A549 treated with CpdA at 1 μM for 4 hours (cell line): ENCODE measurements at places on chromosomes 13 and 19. TPM values are rescaled to one million over a fixed set of nuclear protein-coding genes. Genes with fewer than 3 reads are reported as not detected.

PLVAP gene
- total RNA-seq, result not detected in 5 replicates

ZNF90 gene
- total RNA-seq, result not detected in 5 replicates

IPO5 gene
- 74.2 to 111 TPM (median 89.4 TPM) in 5 replicates for total RNA-seq

KLK3 gene
- total RNA-seq, result not detected in 5 replicates

REEP6 gene
- 3.0 to 5.5 TPM (median 5.3 TPM) in 5 replicates for total RNA-seq

APOC1 gene
- 110 to 130 TPM (median 116 TPM) in 5 replicates for total RNA-seq

FXYD3 gene
- 0.26 to 0.31 TPM in 2 of 5 replicates, not detected in the others for total RNA-seq

CRB3 gene
- total RNA-seq, result 4.1 to 5.0 TPM (median 4.5 TPM) in 5 replicates

CCDC106 gene
- total RNA-seq, result 12.2 to 19.1 TPM (median 18.1 TPM) in 5 replicates

RNF113B gene
- not detected in 5 replicates for total RNA-seq

ZNF470 gene
- total RNA-seq, result 1.4 to 1.8 TPM (median 1.6 TPM) in 5 replicates

LCP1 gene
- 0.09 to 0.30 TPM (median 0.21 TPM) in 5 replicates for total RNA-seq

ARMC6 gene
- total RNA-seq, result 21.3 to 31.7 TPM (median 31.1 TPM) in 5 replicates

LINGO3 gene
- 0.03 TPM in 1 of 5 replicates, not detected in the others for total RNA-seq

MAP3K10 gene
- total RNA-seq, result 15.2 to 20.0 TPM (median 18.3 TPM) in 5 replicates

ZNF177 gene
- 0.36 to 1.1 TPM (median 0.92 TPM) in 5 replicates for total RNA-seq

CEACAM21 gene
- not detected in 5 replicates for total RNA-seq

TPTE2 gene
- not detected in 5 replicates for total RNA-seq

HAUS8 gene
- total RNA-seq, result 13.3 to 16.4 TPM (median 15.0 TPM) in 5 replicates

SLAIN1 gene
- 0.45 to 0.90 TPM (median 0.64 TPM) in 5 replicates for total RNA-seq

FBXW9 gene
- 9.4 to 13.1 TPM (median 11.1 TPM) in 5 replicates for total RNA-seq

ZNF439 gene
- not detected in 5 replicates for total RNA-seq

PARP4 gene
- 32.1 to 42.9 TPM (median 37.1 TPM) in 5 replicates for total RNA-seq

ARGLU1 gene
- 31.0 to 42.3 TPM (median 31.5 TPM) in 5 replicates for total RNA-seq

CD22 gene
- 0.59 to 1.4 TPM (median 0.90 TPM) in 5 replicates for total RNA-seq

MYO16 gene
- 0.02 to 0.13 TPM (median 0.08 TPM) in 5 replicates for total RNA-seq

SPPL2B gene
- 16.3 to 26.0 TPM (median 17.3 TPM) in 5 replicates for total RNA-seq

ZNF681 gene
- total RNA-seq, result not detected in 5 replicates

ZNF296 gene
- 5.1 to 9.5 TPM (median 8.6 TPM) in 5 replicates for total RNA-seq

COQ8B gene
- 62.8 to 73.6 TPM (median 64.7 TPM) in 5 replicates for total RNA-seq

ADPRHL1 gene
- total RNA-seq, result 11.1 to 13.5 TPM (median 11.7 TPM) in 5 replicates

LRRC63 gene
- total RNA-seq, result 0.03 to 0.11 TPM in 2 of 5 replicates, not detected in the others

IGSF23 gene
- total RNA-seq, result 0.31 to 0.59 TPM (median 0.38 TPM) in 5 replicates

DPY19L3 gene
- total RNA-seq, result 10.4 to 16.6 TPM (median 12.2 TPM) in 5 replicates

DCT gene
- total RNA-seq, result not detected in 5 replicates

REXO1 gene
- 18.7 to 22.8 TPM (median 19.8 TPM) in 5 replicates for total RNA-seq

CCDC70 gene
- total RNA-seq, result 0.05 to 0.15 TPM in 2 of 5 replicates, not detected in the others

C1QTNF9 gene
- not detected in 5 replicates for total RNA-seq

ONECUT3 gene
- 0.01 TPM in 2 of 5 replicates, not detected in the others for total RNA-seq

IGFL3 gene
- 0.17 to 0.38 TPM (median 0.24 TPM) in 3 of 5 replicates, not detected in the others for total RNA-seq

PRTN3 gene
- total RNA-seq, result 0.21 to 0.36 TPM (median 0.29 TPM) in 4 of 5 replicates, not detected in the other

PEAK3 gene
- total RNA-seq, result not detected in 5 replicates

SIGLEC8 gene
- not detected in 5 replicates for total RNA-seq

CYP4F2 gene
- total RNA-seq, result 0.07 to 0.49 TPM (median 0.21 TPM) in 4 of 5 replicates, not detected in the other

PABPC3 gene
- total RNA-seq, result 0.10 to 0.17 TPM (median 0.13 TPM) in 5 replicates

KANK3 gene
- total RNA-seq, result 2.3 to 4.3 TPM (median 3.5 TPM) in 5 replicates
